Omental fat pad (tissue), 4 donors: ENCODE measurements at places on chromosomes 7 and 10. TPM values are rescaled to one million over a fixed set of nuclear protein-coding genes. Genes with fewer than 3 reads are reported as not detected.

- no peak for DNase-seq
Observed at GRCh38 chr7:36360244-36360643, 29.4 kb upstream of the ANLN start.

DNA sequence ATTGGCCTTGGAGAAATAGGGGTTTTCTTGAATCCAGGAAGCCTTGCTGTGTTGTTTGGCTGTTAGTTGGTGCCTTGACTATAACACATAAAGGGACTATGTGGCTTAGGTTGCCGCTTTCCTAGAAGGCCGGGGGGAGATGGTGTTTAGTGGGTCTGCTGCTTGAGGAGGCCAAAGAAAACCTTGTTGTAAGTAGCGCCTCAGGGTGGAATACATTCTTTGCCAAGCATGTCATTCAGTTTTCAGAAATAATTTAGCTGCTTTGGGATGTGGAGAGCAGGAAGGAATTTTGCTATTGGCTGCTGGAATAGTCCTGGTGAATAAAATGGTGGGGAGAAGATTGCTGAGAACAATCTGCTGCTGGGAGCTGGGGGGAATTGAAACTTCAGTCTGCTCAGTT, 132.9 kb upstream of the WNT16 start:
- no peak for DNase-seq

- no peak for DNase-seq
Observed at GRCh38 chr7:117138981-117139380, 183.9 kb downstream of the WNT2 start.

TLX1 gene
- not detected for total RNA-seq

- no peak for DNase-seq
Observed at GRCh38 chr7:91079487-91079886, 184.7 kb upstream of the FZD1 start.

RBP4 gene
- total RNA-seq: 188 TPM

GRCh38 chr7:108181073-108181985, 51.2 kb upstream of the LAMB4 start:
- no peak for DNase-seq

FGL2 gene
- 53.2 TPM for total RNA-seq

TFAM gene
- total RNA-seq: 24.1 TPM

- DNase-seq: no peak
Observed at GRCh38 chr10:22252801-22253579, 35.2 kb upstream of the EBLN1 start.

CLEC5A gene
- total RNA-seq: 0.60 TPM

GRCh38 chr10:125708971-125709503, 10.5 kb upstream of the EDRF1 start:
- no peak for DNase-seq

CHRM2 gene
- total RNA-seq: 0.47 TPM

- DNase-seq: no peak
Observed at GRCh38 chr10:125694883-125695282, 11.9 kb upstream of the TEX36 start.

GRCh38 chr10:99698504-99699080, 33.3 kb downstream of the COX15 start:
- DNase-seq: no peak
